AG10803 (cell line): ENCODE measurements at places on chromosomes 4 and X.

DNA sequence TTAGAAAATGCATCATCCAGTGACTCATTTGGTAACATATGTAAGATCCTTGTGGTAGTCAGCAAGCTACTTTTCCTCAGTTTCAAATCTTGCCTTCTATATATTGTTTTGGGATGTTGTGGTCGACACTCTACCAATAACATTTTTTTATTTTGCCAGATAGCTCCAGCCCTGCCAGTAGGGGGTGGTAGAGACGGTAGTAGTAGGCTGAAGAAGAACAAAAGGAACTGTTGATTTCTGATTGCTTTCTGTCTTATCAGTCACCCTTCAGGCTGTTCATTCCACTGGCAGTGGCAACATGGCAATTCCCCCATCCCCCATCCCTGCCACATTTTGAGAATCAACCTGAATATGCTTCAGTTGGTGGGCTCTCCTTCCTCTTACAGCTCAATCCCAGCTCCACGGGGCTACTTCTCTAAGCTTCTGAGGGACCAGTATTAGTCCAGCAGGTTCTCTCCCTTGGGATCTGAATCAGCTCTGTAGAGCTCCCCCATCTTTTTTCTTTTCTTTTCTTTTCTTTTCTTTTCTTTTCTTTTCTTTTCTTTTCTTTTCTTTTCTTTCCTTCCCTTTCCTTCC is 171.5 kb upstream of the VEGFC start:
- no peak for DNase-seq

- DNase-seq, result peak; percentile 10
Observed at GRCh38 chr4:25032126-25032525, 1.4 kb upstream of the LGI2 start.

GRCh38 chr4:154731756-154732155 is 12.0 kb upstream of the LRAT start:
- DNase-seq, result no peak

DNA sequence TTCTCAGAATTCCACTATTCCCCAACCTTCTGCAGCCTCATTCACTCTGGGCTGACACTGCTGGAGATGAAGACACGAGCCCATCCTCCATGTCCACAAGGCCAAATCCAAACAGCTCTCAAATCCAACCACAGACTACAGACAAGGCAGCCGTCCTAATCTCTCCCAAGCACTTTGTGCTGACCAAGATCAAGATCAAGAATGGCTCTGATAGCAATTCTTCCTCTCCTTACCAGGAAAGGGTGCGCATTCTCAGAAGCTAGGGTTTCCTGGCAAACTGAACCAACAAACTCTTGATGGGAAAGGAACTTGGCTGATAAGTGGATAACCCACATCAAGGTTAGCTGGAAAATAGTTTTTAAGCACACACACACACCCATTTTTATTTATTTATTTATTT is 26.5 kb downstream of the RELL1 start:
- DNase-seq, result no peak

- DNase-seq, result no peak
Observed at GRCh38 chr4:11116940-11117339, 311.8 kb downstream of the HS3ST1 start.

DNA sequence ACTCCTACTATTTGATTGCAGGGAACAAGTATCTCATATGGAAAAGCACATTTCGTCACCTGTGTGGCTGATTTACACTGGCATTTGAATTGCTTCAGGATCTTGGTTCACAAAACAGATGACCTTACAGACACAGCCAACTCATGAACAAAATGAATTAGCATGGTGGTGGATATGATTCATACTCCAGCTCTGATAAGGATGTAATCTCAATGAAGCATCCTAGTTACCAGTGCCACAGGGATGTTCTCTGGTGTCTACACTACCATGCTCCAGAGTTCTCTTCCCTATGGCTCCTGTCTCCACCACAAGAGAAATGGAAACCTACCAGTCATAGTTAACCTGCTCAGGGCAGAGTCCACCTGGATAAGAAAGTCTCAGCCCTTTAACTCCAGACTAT is 40.7 kb downstream of the TEC start:
- DNase-seq, result no peak

- no peak for DNase-seq
Observed at GRCh38 chr4:182764137-182764536, 153.0 kb downstream of the DCTD start.

DNA sequence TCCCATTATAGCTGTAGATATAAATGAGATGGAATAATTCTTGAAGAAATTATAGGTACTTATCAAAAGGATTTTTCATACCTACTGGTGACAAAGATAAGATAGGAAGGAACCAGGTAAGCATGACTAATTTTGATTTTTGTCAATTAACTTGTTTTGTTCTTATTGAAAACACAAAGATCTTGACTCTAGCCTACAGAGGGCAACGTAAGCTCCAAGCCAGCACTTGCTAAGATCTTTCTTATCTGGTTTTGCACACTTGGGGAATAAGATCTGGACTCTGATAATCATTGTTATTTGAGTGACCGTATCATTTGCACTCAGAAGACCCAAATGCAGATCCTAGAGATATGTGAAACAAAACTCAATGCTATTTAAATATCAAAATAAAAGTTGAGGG is 223.4 kb downstream of the VEGFC start:
- DNase-seq, result no peak

DNA sequence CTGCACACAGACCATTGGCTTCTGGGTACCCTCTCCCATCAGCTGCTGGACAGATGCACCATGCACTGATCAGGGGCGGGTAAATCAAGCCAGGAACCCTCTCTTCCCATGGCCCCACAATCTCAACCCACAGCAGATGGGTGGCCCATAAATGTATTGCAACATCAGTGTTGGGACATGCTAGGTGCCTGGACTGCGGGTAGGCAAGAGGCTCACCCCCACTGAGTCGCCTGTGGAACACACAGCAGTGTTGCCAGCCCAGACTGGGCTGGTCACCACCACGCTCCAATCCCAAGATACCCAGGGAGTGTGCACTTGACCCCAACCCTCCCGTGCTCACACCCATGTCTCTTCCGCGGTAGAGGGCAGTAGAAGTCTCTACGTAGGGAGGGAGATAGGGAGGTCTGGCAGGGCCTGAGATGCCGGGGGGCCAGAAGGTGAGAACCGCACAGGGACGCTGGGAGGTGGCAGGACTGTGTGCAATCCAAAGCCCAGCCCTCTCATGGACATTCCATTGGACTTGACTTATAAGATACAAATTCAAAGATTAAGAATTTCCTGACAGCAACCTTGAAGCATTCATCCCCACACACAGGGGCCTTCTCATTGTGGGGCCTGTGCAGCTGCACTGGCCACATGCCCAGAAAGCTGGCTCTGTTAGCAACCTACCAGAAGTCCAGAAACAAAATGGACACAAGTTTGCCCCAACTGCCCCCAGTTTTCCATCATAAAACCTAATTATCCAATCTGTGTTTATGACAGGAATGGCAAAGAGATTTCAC is 183.7 kb downstream of the NSUN7 start:
- peak; percentile 25 for DNase-seq

DNA sequence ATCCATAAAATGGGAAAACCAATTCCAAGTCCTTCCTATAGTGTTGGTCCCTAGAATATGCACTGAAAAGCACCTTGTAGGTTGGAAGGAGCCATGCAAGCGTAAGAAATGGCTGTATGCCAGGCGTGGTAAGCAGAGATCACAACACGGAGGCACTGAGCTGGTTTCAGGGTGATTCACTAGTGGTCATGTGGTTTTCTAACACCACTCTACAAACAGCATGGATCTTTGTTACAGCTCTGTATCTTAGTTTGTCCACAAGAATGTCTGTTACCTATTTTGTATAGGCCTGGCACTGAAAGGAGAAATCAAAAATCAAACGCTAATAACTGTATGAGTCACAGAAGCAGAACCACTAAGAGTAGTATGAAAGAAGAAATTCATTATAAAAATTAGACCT is 71.9 kb downstream of the MAGEB17 start:
- DNase-seq, result peak; percentile 75

GRCh38 chr4:4866866-4867374 is 7.5 kb downstream of the MSX1 start:
- DNase-seq, result no peak

DNA sequence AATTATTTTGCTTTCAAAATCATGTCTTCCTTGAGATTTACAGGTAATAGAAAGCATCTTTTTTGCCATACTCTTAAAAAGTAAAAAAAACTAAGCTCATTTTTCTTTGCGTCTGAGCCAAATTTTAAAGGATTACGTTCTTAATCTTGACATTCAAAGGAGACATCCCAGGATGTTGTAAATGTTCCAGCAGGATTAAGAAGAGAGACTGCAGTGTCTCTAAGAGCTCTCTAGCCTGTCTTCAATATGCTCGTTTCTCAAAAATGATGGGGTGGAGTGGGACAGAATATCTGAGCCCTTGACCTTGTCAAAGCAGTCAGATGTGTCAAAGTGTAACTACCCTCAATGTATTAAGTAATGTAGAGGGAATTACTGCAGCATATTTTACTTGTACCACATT is 363.3 kb downstream of the PCDH7 start:
- DNase-seq, result no peak

DNA sequence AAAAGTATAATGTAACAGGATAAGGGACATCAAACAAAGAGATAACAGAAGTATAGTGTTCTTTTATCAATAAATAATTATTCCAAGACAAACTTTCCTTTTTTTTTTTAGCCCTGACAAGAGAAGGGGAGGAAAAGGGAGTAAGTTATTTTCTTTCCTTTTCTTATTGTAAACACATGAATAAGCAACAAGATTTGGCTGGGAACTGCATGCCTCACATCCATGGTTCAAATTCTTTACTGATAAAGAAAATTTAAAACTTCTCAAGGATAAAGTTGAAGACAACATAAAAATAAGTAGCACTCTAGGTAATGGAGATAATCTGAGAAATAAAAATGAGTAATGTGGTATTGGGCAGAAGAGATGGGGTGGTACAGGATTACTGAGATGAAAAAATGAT is 71.6 kb downstream of the NEK1 start:
- no peak for DNase-seq

DNA sequence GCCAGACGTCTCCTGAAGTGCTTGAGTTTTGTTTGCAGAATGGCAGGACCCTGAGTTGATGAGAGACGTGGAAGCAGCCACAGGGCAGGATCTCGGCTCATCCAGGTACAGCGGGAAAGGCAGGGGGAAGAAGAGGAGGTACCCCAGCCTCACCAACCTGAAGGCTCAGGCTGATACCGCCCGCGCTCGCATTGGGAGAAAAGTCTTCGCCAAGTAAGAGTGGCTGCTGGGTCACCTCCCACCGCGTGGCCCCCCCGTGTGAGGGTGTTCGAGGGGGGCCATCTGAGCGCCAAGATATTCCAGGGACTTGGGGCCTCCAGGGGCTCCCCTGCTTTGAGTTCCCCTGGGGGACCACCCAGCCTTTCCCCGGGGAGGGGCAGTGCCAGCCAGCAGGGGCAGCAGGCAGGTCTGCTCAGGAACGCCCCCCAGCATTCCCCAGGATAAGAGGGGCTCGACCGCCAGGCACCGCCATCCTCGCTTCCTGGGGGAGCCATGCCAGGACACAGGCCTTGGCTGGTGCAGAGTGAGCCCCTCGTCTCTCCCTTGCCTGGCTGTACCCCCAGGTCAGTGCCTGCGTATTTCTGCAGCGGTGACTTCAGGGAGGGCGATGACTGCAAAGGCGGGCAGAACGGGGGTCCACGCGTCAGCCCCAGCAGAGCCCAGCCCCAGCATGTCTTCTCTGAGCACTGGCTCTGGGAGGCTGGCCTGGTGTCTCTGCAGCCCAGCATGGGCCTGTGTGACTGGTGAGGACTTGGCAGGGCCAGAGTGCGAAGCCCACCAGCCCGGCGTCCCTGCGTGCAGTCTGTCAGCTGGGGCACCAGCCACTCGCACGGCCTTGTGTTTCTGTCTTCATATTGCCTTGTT is 22.3 kb downstream of the NKX1-1 start:
- DNase-seq, result no peak

- peak; percentile 68 for DNase-seq
Observed at GRCh38 chr4:182492423-182492822, 249.2 kb downstream of the TENM3 start.

- DNase-seq, result peak; percentile 5
Observed at GRCh38 chr4:154626793-154627484, 14.5 kb upstream of the FGG start.

GRCh38 chr4:66376396-66376795 is 706.1 kb upstream of the EPHA5 start:
- no peak for DNase-seq

DNA sequence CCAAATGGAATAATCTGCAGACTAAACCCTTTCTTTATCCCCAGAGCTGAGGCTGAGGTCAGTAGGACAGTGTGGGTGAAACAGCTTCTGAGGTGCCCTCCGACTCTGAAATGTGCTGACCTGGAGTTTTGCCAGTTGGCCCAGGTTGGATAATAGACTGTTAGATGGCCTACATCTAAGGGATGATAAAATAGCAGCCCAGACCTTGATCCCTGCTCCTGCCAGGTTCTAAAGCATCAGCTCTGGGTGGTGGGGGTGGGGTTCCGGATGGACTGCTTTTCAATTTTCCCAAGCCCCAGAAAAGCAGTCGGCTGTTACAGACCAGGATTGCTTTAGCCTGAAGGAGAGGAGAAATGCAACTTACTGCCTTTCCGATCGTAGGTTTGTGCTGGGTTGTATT is 110.4 kb downstream of the NHS start:
- DNase-seq, result no peak

DNA sequence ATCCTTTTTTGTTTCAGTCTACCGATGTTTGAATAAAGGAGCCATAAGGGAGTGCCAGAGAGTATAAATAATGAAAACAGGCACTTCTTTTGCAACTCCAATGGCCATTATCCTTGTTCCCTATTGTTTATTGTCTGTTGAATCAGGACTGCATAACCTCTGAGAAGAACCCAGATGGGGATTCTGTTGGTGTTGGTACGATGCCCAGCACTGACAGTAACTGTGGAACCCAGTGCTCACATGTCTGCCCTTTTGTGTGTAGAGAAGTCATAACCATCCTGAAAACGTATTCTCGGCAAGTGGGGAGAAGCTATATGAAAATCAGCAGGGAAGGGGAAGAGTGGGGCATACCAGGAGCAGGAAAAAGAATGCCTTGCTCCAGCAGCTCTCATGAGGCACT is 195.1 kb upstream of the EDNRA start:
- peak; percentile 20 for DNase-seq

GRCh38 chr4:122602277-122603142 is 18.4 kb downstream of the IL21 start:
- DNase-seq, result peak; percentile 64

DNA sequence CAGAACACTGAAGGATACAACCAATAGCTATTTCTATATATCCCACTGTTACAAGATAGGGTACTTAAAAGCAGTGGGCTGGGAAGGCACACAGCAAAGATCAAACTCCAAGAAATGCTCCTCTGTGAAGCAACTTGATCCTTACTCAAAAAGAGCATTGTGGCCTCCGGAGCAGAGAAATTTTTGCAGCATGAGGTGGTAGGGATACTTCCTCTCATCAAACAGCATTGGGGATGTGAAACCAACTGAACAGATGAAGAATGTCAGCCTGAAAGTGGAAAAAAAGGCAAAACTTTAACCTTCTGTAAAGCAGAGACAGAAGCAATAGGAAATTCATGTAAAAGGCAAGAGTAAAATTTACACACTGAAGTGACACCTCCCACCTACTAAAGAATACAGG is 92.2 kb downstream of the HUWE1 start:
- peak; percentile 35 for DNase-seq

DNA sequence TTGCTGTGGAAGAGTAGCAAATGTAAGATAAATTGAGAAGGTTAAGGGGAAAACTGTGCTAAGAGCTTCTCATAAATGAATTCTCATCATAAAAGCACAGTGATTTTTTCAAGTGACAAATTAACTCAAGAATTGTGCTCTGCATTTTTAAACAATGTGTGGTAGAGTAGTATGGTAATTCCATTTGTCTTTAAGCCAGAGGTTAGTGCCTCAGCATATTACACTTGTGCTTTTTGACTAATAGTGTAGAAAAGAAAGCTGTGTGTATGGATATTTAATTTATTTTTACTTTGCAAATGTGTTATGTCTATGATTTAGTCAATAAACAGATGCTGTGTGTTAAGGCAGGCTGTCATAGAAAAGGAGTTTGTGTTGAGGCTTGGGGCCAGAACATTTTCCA is 61.0 kb downstream of the FHIP1A start:
- DNase-seq, result no peak
